GM12878 (cell line): ENCODE measurements at places on chromosomes 6 and 20.

DNA sequence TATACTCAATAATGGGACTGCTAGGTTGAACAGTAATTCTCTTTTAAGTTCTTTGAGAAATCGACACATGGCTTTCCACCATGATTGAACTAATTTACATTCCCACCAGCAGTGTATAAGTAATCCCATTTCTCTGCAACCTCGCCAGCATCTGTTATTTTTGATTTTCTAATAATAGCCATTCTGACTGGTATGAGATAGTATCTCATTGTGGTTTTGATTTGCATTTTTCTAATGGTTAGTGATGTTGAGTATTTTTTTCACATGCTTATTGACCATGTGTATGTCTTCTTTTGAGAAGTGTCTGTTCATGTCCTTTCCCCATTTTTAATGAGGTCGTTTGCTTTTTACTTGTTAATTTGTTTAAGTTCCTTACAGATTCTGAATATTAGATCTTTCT lies 66.5 kb downstream of the STK4 start:
- no peak for DNase-seq

- DNase-seq, result no peak
These were observed 93.7 kb downstream of the PLG start for GRCh38 chr6:160795721-160796120.

GRCh38 chr20:23889775-23890187 lies 10.2 kb upstream of the CST5 start:
- DNase-seq, result no peak

DNA sequence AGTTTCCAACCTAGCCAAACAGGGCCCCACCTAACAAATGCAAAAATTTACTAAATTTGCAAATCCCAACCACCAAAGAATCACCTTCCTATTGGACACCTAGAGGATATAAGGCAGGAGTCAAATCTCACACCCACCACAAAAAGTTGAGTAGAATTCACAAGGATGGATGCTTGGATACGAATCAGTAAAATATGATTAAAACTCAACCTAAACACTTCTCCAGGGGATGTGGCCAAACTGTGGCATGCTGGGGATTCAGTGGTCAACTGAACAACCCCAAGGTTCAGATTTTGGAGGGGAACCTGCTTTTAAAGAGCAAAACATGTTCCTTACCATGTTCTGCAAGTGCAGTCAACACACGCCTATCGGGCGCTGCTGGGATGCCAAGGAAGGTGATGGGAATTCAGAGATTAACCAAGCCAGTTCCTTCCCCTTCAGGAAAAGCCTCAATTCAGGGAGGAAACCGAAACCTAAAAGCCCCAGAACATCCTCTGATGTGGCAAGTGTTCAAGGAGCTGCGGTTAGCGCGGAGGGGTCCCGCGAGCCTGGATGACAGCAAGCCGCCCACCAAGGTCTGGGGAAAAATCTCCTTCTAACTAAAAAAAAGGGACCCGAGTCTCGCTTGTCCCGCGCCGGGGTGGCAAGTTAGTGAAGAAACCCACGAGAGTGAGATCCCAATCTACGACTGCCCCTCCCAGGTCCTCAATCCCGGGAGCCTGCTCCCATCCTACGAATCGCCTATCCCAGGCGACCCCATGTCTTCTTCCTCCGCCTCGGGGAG lies 902 bp downstream of the SAMHD1 start:
- no peak for DNase-seq

DNA sequence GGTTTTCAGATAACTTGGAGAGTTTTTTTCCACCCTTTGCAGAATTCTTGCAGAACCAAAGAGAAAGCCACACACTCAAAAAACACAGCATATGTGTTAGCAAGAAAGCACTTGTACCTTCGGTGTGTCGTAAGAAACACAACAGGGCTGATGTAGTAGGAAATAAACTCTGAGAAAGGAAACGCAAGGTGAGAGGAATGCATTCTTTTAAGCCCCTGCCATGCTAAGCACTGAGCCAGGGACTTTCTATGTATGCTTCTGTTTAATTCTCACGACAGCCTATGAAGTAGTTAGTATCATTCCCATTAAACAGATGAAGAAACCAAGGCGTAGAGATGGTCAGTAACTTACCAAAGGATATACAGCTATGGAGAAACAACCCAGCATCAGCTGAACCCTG lies 23.1 kb downstream of the NEDD9 start:
- no peak for DNase-seq

GRCh38 chr20:48451401-48451800 lies 376.4 kb downstream of the PREX1 start:
- DNase-seq, result no peak

GRCh38 chr6:4435981-4436445 lies 300.6 kb upstream of the ECI2 start:
- no peak for DNase-seq

DNA sequence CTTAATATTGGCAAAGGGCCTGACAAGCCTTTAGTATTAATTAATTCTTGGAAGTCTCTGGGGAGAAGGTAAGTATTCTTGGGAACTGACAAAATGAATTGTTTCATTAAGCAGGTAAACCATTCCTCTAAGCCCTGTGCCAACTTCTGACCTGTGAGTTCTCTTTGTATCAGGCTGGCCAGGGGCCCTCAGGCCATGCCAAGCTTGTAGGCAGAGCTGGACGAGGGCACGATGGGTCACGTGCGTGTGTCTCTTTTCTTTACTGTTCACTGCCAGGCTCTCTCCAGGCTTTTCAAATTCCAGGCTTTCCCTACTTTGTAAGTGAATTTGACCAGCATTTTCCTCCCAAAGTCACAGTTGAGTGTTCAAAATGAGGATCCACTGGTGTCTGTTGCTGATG lies 112.4 kb downstream of the NRN1 start:
- no peak for DNase-seq

GRCh38 chr6:110491644-110492317 lies 15.4 kb upstream of the SLC22A16 start:
- DNase-seq, result no peak

- DNase-seq, result no peak
These were observed 20.6 kb upstream of the HLA-F start for GRCh38 chr6:29702519-29703103.

DNA sequence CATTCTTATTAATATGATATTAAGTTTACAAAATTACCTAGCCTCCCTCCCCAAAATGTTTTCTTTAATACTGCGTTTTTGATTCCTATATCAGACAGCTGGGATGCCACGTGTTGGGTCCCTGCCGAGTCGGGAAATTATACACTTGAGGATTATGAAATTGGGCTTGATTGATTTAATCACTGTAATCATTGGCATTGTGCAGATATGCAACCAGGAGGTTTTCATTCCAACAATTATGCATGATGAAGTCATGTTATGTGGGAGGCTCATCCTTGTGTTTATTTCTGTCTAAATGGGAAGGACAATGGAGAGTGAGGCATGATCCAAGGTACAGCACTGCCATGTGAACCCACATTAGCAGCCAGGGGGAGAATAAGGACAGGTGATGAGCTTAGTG lies 30.6 kb upstream of the RIPOR2 start:
- DNase-seq, result no peak

- DNase-seq, result no peak
These were observed 952 bp upstream of the TAAR6 start for GRCh38 chr6:132569170-132569569.

DNA sequence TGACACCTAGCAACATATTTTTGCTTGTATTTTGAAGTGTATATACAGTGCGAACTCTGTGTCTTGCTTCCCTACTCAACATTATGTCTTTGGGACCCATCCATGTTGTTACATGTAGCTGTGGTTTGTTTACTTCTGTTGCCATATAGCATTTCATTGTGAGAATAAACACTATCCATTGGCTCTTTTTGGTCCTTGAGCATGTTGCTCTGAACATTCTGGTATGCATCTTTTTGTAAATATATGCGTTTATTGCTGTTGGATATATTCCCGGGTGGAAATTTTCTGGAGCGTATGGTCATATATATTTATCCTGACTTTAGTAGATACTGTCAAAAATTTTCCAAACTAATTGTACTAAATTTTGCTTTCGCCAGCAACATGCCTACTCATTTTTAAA lies 222.5 kb upstream of the SPTLC3 start:
- no peak for DNase-seq

GRCh38 chr20:50680105-50680960 lies 11.0 kb downstream of the RIPOR3 start:
- no peak for DNase-seq

GRCh38 chr6:5638666-5639065 lies 368.1 kb downstream of the NRN1 start:
- no peak for DNase-seq
